ENCODE measurements at places on chromosomes 16 and 17. TPM values are rescaled to one million over a fixed set of nuclear protein-coding genes. Genes with fewer than 3 reads are reported as not detected.

Gene ALOX15
- 6.1 TPM for total RNA-seq

DNA sequence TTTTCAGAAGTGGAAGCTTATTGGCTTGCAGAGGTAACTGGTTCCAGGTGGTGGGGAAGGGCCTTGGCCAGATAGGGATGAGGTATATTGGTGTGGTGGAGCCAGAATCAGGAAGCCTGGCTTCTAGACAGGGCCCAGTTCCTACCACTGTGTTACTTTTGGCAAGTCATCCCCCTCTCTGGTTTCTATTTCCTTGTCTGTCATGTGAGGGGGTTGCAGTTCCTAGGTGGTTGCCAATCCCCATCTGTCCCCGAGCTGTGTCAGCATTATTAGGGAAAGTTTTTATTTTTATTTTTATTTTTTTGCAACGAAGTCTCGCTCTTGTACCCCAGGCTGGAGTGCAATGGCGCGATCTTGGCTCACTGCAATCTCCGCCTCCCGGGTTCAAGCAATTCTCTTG is 3.0 kb downstream of the SMCR8 start:
- H3K27me3 ChIP-seq = no peaks in the 10 kb centered on the region
- peaks cover 62% of the 10 kb centered on the region for H3K36me3 ChIP-seq
- peaks cover 69% of the 10 kb centered on the region for H3K4me1 ChIP-seq
- no peak for DNase-seq

Gene CLEC10A
- 7.7 TPM for total RNA-seq

GRCh38 chr17:39144416-39144840 is 7.0 kb downstream of the PLXDC1 start:
- H3K36me3 ChIP-seq = no peaks in the 10 kb centered on the region
- H3K4me3 ChIP-seq = no peak overlapping the region
- H3K27me3 ChIP-seq = no peaks in the 10 kb centered on the region
- H3K4me1 ChIP-seq = no peaks in the 10 kb centered on the region
- peak; percentile 89 for DNase-seq

- no peak overlapping the region for H3K27ac ChIP-seq
- peak; percentile 81 for DNase-seq
- peaks cover 23% of the 10 kb centered on the region for H3K4me1 ChIP-seq
- no peak overlapping the region for H3K4me3 ChIP-seq
Observed at GRCh38 chr17:17535957-17536356, 39.8 kb upstream of the RASD1 start.

- H3K27ac ChIP-seq = no peak overlapping the region
- H3K27me3 ChIP-seq = no peaks in the 10 kb centered on the region
- no peak overlapping the region for H3K4me3 ChIP-seq
- DNase-seq = no peak
- H3K36me3 ChIP-seq = no peaks in the 10 kb centered on the region
Observed at GRCh38 chr16:77868052-77868451, 79.7 kb downstream of the VAT1L start.

GRCh38 chr17:68646626-68647526 is 45.7 kb upstream of the FAM20A start:
- no peak overlapping the region for H3K27ac ChIP-seq
- H3K27me3 ChIP-seq = no peaks in the 10 kb centered on the region

DNA sequence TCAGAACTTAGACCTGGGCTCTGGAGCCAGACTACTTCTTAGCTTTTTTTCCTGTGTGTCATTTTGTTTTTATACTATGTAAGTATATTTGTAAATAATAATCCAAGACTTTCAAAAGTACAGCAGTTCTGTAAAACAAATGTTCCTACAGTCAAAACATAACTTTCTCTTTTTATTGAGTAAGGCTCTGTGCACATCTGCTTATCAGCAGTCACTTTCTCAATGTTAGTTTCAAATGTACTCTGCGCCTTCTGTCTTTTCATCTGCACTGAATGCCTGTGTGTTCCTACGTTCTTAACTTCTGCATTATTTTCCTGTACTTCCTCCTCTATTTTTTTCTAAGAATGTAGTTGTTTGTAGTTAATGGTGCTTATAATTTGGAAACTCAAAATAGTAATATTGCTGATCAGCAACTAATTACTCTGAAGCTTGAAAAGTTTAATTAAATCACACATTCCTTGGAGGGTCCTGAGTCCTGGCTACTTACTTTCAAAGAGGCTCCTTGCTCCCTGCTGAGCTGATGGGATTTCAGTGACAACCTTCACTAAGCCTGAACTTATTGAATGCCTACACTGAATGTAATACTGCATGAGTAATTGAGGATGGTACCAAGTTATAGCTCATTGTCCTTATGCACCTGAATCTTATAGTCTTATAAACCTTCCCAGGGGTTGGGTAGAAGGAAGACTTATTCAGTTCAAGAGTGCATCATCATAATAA is 329.9 kb downstream of the KCNJ2 start:
- no peak for DNase-seq
- H3K4me3 ChIP-seq = no peak overlapping the region
- no peaks in the 10 kb centered on the region for H3K36me3 ChIP-seq

Gene CDRT15L2
- not detected for total RNA-seq

- no peaks in the 10 kb centered on the region for H3K27me3 ChIP-seq
- no peak for DNase-seq
- H3K36me3 ChIP-seq = peaks cover 9% of the 10 kb centered on the region
- no peaks in the 10 kb centered on the region for H3K4me1 ChIP-seq
- no peak overlapping the region for H3K4me3 ChIP-seq
Observed at GRCh38 chr17:46745376-46745775, 73.1 kb downstream of the WNT3 start.

Gene KRT32
- not detected for total RNA-seq

- no peak overlapping the region for H3K4me3 ChIP-seq
- no peaks in the 10 kb centered on the region for H3K27me3 ChIP-seq
- no peaks in the 10 kb centered on the region for H3K36me3 ChIP-seq
- H3K27ac ChIP-seq = no peak overlapping the region
- H3K4me1 ChIP-seq = no peaks in the 10 kb centered on the region
Observed at GRCh38 chr17:73598212-73598611, 46.0 kb downstream of the SDK2 start.

DNA sequence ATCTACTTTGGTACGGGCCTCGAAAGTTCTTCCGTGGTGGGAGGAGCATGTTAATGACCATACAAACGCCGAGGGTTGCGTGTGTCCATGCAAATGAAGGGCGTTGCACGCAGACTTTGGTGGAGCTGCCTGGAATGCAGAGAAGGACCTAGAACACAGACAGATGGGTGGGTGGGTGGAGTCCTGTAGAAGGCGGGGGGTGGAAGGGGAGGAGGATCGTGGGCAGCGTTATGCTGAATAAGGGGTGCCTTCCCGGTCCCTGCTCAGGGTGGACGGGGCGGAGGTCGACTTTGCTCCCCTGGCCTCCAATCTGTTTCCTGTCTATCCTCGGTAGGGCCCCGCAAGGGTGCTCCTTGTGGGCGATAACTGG is 795 bp upstream of the PAQR4 start:
- peaks cover 64% of the 10 kb centered on the region for H3K4me1 ChIP-seq
- H3K27me3 ChIP-seq = peaks cover 50% of the 10 kb centered on the region
- peak overlapping the region; percentile 86 for H3K4me3 ChIP-seq
- H3K36me3 ChIP-seq = no peaks in the 10 kb centered on the region
- no peak overlapping the region for H3K27ac ChIP-seq

DNA sequence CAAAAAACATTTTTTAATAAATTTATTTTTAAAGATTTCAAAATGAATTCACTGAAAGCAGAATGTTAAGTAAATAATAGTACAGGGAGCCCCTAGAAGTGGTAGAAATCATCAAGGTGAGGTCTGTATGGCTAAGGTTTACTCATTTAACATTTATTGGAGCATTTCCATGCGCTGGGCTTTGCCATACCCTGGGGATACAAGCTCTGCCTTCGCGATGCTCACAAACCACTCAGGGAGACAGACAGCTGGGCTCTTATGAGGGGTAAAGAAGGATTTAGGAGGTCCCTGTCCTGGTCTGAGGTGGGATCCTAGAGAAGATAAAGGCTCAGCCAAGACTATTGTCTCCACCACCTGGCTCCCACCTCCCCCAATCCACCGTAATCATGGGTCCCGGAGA is 11.3 kb upstream of the LPCAT2 start:
- no peaks in the 10 kb centered on the region for H3K27me3 ChIP-seq
- no peak overlapping the region for H3K27ac ChIP-seq
- peaks cover 45% of the 10 kb centered on the region for H3K4me1 ChIP-seq
- no peak overlapping the region for H3K4me3 ChIP-seq

GRCh38 chr16:87541147-87541871 is 48.5 kb upstream of the ZCCHC14 start:
- no peak for DNase-seq
- H3K27ac ChIP-seq = peak overlapping the region; percentile 46
- no peaks in the 10 kb centered on the region for H3K4me1 ChIP-seq
- H3K4me3 ChIP-seq = no peak overlapping the region

Gene CES5A
- total RNA-seq = not detected

GRCh38 chr16:24117680-24118079 is 138.5 kb upstream of the CACNG3 start:
- no peak for DNase-seq
- no peaks in the 10 kb centered on the region for H3K36me3 ChIP-seq

- H3K27ac ChIP-seq = no peak overlapping the region
- no peak overlapping the region for H3K4me3 ChIP-seq
- no peaks in the 10 kb centered on the region for H3K36me3 ChIP-seq
- DNase-seq = no peak
Observed at GRCh38 chr17:67496286-67496685, 119.2 kb downstream of the PITPNC1 start.

DNA sequence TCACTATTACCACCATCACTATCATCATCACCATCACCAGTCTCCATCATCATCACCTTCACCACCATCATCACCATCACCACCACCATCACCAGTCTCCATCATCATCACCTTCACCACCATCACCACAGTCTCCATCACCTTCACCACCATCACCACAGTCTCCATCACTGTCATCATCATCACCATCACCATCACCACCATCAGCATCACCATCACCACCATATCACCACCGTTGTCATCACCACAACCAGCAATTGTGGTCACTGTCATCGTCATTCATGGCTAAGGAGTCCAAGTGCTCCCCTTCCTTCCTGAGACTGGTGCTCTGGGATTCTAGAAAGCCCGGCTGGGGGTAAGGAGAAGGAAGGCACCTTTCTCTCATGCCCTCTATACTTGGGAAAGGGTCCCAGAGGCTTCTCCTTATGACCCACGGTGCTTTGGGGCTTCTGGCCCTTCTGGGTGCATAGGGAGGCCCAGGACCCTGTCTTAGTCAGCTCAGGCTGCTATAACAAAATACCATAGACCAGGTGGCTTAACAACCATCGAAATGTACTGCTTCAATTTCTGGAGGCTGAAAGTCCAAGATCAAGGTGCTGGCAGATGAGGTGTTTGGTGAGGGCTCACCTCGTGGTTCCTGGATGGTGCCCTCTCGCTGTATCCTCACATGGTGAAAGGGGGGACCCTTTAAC is 93.4 kb upstream of the GSE1 start:
- no peaks in the 10 kb centered on the region for H3K27me3 ChIP-seq
- H3K36me3 ChIP-seq = no peaks in the 10 kb centered on the region
- H3K4me1 ChIP-seq = peaks cover 51% of the 10 kb centered on the region
- no peak overlapping the region for H3K27ac ChIP-seq
- DNase-seq = no peak
- no peak overlapping the region for H3K4me3 ChIP-seq

GRCh38 chr17:62617894-62618472 is 9.5 kb upstream of the MRC2 start:
- no peaks in the 10 kb centered on the region for H3K4me1 ChIP-seq
- H3K27ac ChIP-seq = no peak overlapping the region
- no peak for DNase-seq
- H3K4me3 ChIP-seq = no peak overlapping the region
- peaks cover 28% of the 10 kb centered on the region for H3K36me3 ChIP-seq

DNA sequence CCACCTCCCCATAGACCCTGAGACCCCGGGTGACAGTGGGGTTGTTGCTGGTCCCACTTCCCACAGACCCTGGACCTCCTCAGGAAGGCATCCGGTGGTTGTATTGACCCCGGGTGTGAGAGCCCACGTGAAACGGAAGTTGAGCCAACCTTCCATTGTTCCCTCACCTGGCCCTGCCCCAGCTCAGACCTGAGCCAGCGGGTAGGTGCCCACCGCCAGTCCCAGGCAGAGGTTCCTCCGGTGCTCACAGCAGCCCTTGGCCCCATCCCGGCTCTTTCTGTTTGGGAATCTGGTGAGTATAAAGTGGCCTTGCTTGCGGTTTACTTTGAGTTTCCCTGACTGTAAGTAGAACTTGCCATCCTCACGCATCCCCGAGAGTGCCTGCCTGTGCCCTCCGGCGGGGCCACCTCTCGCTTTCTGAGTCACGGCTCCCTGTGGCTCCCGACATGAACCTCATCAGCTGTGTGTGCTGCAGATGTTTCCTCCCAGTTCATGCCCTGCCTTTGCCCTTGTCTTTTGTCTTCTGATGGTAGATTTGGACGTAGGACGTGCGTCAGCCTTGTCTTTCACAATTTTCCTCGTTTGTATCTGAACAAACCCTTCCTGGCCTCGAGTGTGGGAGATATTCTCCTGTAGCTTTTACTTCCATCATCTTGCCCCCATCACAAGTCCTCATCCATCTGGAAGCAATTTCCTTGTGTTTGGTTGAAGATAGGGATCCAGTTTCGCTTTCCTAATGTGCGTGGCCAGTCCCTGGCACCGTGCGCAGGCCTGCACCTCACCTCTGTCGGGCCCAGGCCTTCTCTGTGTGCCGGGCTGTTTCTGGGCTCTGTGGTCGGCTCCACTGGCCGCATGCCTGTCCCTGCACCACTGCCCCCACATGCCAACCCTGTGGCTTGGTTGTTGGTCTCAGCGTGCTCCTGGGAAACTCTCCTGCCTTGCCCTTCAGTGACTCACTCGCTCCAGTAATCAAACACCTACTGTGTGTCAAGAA is 76.0 kb downstream of the METRNL start:
- no peak for DNase-seq
- H3K4me1 ChIP-seq = peaks cover 6% of the 10 kb centered on the region
- H3K4me3 ChIP-seq = no peak overlapping the region

- H3K36me3 ChIP-seq = no peaks in the 10 kb centered on the region
- no peak overlapping the region for H3K27ac ChIP-seq
- H3K4me1 ChIP-seq = no peaks in the 10 kb centered on the region
- H3K27me3 ChIP-seq = no peaks in the 10 kb centered on the region
- no peak overlapping the region for H3K4me3 ChIP-seq
- DNase-seq = no peak
Observed at GRCh38 chr16:82963653-82964052, 336.9 kb downstream of the CDH13 start.

DNA sequence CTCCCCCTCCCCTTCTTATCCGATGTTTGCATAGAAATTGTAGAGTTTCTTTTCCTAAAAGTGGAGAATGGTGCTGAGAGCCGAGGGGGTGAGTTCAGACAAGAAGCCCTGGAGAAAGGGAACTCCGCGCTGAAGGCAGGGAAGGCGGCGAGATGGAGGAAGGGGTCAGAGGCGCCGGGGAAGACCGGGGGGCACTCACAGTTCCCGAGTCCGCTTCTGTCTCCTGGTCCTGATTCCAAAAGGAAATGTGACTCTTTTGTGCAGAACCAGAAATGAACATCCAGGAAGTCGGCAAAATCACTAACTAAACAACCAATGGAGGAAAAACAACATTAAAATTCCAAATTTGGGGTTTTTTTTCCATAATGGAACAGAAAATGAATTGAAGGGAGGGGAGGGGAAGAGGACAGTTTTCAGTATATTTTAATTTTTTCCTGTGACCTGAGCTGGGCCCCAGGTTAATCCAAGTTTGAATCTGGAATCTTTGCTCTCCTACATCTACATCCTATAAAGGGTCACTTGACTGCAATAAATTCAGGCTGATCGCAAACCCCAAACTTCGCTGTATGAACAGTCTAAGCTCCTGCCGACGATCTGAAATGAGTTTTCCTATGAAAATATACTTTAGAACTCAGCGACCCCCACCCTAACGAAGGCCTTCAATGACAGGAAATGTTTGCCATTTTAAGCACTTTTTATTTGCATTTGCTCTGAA is 252.3 kb downstream of the C16orf95 start:
- H3K4me1 ChIP-seq = no peaks in the 10 kb centered on the region
- H3K36me3 ChIP-seq = no peaks in the 10 kb centered on the region
- no peak for DNase-seq
- H3K27ac ChIP-seq = no peak overlapping the region
- H3K27me3 ChIP-seq = peaks cover 39% of the 10 kb centered on the region
